Activated T-helper 1 cell treated with anti-CD3 and anti-CD28 coated beads, Interleukin-2, amount 50 U/mL, for 16 hours (primary cell): ENCODE measurements at places on chromosomes 6 and 20.

- no peak for DNase-seq
Measured at GRCh38 chr20:40160097-40160550, 528.9 kb downstream of the MAFB start.

- no peak for DNase-seq
Measured at GRCh38 chr6:110946498-110946897, 12.0 kb upstream of the GTF3C6 start.

DNA sequence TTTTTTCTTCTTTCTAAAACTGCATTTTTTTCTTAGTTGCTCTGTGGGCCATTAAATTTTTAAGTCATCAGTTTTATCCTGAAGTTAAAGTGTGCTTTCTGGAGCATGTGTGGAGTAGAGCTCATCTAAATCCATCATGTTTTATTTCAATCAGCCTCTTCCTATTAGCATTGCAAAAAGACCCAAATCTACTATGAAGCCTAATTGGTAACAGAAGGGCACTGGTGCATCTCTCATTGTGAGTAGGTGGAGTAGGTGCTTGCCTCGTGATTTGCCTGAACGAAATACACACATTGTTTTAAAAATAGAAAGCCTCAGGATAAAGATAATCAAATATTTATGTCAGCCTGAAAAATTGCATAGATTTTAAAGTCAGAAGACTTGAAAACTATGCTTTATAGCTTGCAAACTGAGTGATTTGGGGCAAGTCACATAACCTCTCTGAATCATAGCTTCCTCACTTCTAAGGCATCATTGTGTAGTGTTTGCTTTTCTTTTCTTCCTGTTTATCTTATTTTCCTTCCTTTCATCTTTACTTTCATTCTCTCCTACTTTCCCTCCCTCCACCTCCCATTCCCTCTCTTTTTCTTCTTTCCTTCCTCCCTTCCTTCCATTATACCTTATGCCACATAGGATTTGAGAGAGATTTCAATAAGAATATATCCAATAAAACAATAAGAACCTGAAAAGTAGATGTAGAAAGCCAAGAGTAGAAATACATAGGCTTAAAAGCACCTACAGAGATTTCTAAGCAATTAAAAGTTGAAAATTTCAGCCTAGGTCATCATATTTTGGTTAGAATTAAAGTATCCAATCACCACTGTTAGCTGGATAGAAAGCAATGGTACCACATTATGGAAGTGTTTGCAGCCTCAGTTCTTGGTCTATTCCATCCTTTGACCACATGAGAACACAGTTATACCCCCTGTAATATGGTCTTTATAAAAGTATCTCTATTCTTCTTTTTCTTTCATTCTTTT lies 49.6 kb upstream of the RNF146 start:
- no peak for DNase-seq

- DNase-seq = no peak
Measured at GRCh38 chr6:27861276-27861840, 50.8 kb downstream of the OR2B2 start.

DNA sequence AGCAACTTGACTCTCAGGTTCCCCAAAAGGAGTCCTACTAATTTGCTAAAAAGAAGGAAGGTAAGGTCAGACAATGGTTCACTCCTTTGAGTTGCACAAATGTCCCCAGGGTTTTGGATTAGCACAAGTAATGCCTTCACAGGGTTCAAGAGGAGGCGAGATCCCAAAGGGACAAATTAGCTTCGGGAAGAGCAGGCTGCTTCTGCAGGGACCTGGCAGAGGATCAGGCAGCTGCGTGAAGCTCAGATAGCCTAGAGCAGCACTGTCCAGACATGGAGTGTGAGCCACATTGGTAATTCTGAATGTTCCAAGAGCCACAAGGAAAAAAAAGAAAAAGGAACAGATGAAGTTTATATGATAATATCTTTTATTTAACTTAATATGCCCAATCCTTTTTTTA lies 115.4 kb downstream of the CFAP61 start:
- no peak for DNase-seq

DNA sequence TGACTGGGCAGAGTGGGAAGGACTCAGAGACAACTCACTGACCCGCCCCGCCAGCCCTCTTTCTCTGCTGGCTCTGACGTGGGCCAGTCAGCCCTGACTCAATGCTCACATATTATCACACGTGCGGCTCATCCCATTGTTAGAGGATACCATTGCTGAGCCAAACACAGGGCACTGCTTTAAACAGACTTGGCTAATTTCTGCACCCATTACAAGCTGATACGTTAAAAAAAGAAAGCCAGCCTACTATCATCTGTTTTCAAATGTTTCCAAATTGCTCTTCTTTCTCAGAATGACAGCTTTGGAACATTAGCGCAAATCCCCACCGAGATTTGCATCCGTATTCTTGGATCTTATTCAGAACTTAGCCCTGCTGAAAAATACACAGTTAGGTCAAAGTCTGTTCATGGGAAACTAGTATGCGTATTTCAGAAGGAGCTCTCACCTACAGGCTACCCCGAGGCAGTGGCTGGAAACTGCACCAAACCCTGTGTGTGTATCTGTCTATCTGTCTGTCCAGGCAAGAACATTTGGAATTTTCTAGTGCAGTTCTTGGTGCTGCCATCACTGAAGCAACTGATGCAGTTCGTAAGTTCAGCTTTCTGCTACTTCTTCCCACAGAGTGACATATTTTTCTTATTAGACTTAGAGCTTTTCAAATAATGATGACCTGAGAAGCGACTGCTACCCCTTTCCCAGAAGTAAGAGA lies 32.8 kb downstream of the RAMACL start:
- DNase-seq = no peak

DNA sequence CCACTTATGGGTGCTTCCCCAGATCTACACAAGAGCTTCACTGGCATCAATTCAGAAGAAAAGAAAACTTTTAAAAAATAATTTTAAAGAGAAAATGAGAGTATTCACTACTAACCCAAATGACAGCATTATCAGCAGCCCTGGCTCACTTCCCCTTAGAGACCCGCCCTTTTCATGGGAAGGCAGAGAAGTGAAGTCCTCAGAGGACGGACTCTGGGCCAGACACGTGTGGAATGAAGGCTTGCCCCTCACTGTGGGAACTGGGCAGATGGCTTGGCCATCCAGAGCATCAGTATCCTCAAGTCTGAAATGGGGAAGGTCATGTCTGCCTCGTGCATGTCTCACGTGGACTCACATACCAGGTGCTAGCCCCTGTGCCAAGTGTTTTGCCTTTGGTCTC lies 63.5 kb downstream of the JAG1 start:
- DNase-seq = no peak

DNA sequence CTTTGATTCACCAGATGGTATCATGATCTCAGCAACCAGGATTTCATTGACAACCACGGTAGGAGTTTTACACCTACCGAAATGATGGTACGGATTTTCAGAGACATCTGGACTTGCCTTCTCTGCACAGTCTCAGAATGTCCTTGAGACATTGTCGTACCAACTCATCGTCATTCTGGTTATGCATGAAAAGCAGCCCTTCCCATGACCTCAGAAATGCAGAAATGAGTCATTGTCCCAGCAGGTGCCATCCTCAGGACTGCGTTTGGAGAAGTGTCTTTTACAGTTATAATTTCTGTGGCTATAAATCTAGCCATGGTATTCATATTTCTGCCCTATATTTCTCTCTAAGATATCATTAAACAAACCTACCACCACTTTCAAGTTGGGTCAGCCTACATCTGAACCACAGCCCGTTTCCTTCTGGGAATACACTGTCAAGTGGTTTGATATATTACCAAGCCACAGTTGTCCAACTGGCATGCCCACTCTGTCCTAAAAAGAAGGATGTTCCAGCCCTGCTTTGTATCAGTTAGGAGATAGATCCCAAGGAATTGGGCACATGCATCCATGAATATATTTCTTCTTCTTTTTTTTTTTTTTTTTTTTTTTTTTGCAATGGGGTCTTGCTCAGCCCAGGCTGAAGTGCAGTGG lies 7.5 kb upstream of the BFSP1 start:
- DNase-seq = no peak

DNA sequence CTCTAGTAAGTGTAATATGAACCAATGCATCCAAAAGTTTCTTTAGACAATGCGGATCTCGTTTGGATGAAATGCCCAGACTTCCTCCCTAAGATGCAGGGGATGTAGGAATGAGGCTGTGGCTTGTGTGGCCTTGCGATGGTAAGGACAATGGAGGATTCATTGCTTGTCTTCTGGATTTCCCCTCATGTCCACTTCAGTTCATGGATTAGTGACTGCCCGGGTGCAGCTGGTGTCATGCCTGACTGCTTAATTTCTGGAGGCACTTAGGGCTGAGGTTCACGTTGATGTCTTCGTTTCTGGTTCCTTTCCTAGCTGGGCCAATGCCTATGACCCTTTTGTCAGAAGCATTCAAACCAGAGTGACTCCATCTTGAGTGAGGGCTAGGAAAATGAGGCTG lies 93.8 kb downstream of the SCP2D1 start:
- no peak for DNase-seq

GRCh38 chr6:33848484-33848883 lies 44.7 kb upstream of the MLN start:
- DNase-seq = no peak

DNA sequence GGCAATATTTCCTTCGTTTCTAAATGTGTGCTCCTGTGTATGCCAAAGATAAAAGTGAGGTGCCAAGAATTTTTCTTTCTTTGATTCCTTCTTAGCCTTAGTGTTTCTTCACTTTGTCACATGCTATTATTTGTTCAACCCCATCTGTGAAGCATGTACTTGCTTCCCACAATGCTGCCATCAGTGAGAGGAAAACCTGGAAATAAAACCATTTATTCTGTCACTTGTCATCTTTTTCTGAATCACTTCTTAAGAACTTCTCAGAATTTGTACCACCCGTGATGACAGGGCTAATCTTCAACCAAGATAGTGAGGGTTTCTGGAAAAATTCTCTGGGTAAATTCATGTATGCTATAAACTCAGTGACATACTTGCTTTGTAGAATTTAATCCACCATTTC lies 450.1 kb downstream of the COL12A1 start:
- no peak for DNase-seq

- DNase-seq = no peak
Measured at GRCh38 chr6:41306187-41306854, 19.8 kb upstream of the TREM1 start.

DNA sequence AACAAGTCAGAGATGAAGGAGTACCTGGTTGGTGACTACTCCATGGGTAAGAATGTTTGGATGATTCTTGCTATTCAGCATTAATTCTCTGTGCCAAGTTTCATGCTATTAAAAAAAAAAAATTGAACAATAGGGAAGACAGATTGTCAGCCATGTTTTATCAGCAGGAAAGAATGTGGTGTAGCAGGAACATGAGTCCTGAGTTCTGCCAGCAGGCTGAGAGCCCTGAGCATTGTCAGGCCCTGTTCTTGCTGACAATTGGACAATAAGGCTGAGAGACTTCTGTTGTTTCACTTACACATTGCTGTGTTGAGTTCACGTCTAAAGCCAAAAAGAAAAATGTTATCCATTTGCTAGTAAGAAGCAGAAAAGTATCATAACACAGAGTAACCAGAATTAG lies 70.4 kb upstream of the SMIM28 start:
- DNase-seq = no peak

GRCh38 chr20:33027769-33028751 lies 3.4 kb upstream of the BPIFB6 start:
- no peak for DNase-seq

DNA sequence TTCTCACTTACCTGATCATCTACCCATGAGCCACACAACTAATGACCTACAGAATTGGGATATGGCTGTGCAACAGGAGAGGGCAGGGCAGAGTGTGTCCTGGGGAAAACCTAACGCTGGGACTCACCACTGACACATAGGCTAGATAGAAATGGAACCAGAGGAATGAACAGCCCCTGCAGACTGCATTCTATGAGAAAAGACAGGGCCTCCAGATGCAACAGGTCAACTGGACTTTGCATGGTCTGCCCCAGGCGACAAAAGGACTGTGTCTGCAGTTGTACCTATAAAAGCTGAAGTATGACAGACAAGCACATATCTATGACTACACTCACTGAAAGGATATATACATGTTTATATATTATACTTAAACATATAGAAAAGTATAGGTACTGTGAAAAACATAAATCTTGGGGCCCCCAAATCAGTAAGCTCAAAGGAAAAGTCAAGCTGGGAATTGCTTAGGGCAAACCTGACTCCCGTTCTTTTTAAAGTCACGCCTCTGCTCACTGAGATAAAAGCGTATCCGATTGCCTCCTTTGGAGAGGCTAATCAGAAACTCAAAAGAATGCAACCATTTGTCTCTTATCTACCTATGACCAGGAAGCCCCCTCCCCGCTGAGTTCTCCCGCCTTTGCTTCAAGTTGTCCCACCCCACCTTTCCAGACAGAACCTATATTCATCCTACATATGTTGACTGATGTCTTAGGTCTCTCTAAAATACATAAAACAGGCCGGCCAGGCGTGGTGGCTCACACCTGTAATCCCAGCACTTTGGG lies 68.5 kb downstream of the EPB41L2 start:
- DNase-seq = no peak

DNA sequence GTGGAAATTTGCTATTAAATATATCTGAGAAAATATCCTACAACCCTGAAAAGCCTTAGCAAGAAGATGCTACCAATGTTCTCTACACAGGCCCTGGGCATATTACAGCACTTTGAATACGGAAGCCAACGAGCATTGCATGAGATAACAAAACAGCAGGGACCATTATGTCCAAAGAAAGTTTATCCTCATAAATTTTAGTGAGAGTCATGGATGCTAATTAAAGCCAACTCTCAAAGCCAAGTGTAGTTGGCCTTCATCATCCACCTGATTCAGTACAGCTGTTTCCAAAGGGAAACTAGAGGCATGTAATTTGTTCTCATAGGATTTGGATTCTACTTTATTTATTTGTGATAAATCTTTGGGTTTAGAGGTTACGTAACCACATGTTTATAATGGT lies 564.8 kb downstream of the RFPL4B start:
- DNase-seq = no peak

DNA sequence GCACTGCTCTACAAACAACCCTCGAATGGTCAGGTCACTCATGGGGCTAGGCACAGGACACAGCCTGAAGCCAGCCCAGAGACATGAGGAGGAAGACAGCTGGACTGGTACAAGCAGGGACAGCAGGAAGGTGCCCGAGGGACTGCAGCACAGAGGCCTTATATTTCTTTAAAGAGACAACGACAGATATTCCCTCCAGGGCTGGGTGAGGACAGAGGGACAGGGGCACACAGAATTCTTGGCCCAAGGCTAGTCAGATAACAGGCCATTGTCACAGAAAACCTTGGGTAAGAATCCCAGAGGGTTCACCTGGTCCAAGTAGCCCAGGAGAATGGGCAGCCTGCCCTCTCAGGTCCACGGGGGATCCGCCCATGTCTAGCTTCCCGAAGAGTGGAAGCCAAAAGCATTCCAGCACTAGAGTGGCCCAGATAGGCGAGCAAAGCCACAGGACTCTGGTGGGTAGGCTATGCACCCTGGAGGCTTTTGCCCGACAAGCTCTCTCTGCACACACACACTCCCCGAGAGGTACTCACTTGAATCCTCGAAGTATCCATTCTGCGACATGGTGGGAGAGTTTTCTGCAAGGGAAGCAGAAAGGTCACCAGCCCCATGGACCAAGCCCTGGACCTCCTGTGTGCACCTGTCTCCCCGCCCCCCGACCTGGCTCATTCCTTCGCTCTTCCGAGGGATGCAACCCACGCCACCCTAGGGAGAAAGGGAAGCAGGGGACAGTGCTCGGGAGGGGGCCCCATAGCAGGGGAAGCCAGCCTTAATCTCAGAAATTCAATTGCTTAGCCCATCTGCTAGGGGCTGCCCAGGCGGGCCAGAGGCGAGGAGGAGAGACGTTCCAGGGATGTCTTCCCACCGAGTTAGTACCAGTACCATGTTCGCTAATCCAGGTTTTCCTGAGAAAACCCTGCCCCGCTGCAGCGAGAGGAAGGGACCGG lies 1.7 kb downstream of the SLC4A11 start:
- DNase-seq = no peak

GRCh38 chr6:2834262-2834661 lies 7.4 kb downstream of the SERPINB1 start:
- DNase-seq = no peak

- DNase-seq = no peak
Measured at GRCh38 chr6:3831761-3832530, 17.2 kb upstream of the FAM50B start.
